ENCODE measurements at places on chromosomes 1 and 21.

- DNase-seq, result no peak
Measured at GRCh38 chr1:94986783-94987182, 59.9 kb upstream of the CNN3 start.

DNA sequence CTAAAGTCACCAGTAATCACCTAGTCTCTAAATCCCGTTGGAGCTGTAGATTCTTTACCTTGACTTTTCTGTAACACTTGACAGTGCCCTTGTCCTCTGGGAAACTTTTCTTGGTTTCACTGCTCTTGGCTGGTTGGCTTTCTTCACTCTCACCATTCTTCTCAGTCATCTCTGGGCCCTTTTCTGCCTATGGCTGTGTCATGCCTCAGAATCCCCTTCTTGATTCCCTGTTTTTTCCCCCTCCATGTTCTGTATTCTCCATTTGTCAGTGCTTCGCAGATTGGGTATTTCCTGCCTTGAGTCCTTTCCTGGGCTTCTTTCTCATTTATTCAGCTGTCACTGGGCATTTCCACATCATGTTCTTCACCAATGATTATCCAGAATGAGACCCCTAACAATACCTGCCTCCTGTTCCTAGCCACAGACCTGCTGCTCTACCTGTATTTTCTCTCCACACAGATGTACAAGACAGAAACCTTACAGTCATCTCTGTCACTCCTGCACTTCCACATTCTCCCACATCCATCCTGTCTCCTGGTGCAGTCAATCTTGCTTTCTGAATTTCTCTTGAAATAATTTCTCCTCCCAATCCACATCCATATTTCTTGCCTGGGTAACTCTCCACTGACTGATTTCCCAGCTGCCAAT lies 14.7 kb downstream of the UCK2 start:
- no peak for DNase-seq

GRCh38 chr21:37886726-37887299 lies 29.4 kb downstream of the KCNJ6 start:
- no peak for DNase-seq

DNA sequence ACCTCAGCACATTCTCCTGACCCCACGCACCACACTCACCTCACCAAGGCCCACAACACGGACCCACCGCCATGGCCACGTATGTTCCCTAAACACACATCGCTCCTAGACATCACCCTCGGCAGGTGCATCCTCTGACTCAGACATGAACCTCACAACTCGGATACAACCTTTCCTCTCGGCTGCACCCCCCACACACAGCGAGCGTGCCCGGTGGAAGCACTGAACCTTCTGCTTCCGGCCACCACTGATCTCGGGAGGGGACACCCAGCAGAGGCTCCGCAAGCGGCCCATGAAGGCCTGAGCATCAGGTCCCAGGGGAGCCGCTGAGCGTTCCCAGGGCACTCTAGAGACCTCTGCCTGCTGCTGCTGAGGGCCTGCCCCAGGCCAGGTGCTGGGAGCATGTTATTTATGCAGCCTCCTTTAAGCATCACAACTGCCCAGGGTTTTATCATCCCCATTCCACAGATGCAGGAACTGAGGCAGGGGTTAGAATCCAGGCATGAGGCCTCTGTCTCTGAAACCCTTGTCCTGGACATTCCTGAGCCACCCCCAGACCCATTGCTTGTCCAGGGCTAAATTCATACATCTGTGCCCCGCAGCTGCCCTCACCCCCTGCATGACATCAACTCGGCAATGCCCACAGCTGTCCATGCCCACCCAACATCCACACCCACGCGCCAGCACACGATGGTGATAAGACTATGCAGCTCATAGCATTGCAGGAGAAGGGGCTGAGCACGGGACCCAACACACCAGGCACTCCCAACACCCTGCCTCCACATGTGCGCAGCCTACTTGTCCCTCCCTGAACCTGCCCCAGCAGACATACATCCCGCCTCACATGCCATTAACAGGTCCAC lies 27.0 kb downstream of the SDC3 start:
- no peak for DNase-seq

DNA sequence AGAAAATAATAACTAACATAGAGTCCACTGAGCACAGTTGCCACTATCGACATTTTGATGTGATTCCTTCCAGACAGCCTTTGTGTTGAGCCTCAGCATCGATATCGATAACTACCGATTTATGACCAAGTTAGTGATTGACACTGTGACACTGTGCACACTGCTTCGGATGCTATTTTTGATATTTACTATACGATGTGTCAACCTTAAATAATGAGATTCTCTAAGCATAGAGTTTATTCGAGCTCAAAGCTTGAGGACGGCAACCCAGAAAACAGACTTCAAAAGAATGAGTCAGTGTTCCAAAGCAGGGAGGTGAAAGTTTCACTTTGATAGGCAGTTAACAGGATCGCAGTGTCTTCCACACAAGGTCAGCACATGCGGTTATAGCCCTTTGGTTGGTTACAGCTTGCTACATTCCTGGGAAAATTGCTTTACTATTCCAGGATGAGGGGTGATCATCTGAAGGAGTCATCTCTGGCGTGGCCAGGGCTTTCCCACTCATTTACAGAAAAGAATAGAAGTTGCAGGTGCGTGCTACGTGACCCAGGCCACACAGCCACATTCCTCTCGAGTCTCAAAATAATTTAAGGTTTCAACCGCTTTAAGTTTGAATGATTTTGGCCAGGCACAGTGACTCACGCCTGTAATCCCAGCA lies 53.6 kb upstream of the EFHD2 start:
- peak; percentile 83 for DNase-seq

DNA sequence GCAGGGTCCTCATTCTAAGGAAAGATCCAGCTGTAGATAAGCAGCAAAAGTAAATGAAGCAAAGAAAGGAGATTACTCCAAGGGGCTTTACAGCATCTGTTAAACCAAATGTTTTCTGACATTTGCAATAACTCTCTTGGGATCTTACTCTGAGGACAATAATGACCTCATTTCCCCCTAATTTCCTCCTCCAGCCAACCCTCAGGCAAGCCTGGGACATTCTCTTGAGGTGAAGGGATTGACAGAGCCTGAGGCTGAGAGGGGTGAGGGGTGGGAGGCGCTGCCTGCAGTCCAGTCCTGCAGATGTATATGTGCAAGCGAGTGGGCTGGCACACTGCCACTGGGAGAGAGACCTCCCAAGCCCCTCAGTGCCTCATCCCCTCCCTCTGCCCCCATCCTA lies 40.5 kb upstream of the NEK2 start:
- DNase-seq, result no peak

GRCh38 chr1:98373056-98373455 lies 288.5 kb upstream of the SNX7 start:
- DNase-seq, result no peak

GRCh38 chr1:52352690-52353089 lies 13.3 kb downstream of the CC2D1B start:
- DNase-seq, result no peak

DNA sequence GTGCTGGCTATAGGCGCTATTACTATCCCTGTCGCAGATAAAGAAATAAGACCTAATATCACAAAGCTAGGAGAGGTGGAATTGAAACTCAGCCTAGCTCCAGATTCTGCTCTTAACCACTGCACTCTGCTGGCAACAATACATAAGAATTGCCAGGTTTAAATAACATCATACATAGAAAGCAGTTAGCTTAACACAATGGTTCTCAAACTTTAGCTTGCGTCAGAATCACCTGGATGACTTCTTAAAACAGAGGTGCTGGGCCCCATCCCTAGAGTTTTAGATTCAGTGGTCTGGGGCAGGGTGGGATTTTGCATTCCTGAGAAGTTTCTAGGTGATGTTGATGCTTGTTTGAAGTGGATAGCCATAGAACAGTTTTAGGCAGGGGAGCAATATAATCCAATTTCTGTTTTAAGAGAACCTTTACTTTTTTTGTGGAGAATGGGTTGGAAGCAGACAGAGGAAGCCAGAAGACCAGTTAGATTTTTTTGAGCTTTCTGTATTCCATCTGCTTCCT lies 1.1 kb upstream of the POMGNT1 start:
- DNase-seq, result no peak

- DNase-seq, result no peak
Measured at GRCh38 chr1:28888915-28889314, 25.5 kb upstream of the EPB41 start.

DNA sequence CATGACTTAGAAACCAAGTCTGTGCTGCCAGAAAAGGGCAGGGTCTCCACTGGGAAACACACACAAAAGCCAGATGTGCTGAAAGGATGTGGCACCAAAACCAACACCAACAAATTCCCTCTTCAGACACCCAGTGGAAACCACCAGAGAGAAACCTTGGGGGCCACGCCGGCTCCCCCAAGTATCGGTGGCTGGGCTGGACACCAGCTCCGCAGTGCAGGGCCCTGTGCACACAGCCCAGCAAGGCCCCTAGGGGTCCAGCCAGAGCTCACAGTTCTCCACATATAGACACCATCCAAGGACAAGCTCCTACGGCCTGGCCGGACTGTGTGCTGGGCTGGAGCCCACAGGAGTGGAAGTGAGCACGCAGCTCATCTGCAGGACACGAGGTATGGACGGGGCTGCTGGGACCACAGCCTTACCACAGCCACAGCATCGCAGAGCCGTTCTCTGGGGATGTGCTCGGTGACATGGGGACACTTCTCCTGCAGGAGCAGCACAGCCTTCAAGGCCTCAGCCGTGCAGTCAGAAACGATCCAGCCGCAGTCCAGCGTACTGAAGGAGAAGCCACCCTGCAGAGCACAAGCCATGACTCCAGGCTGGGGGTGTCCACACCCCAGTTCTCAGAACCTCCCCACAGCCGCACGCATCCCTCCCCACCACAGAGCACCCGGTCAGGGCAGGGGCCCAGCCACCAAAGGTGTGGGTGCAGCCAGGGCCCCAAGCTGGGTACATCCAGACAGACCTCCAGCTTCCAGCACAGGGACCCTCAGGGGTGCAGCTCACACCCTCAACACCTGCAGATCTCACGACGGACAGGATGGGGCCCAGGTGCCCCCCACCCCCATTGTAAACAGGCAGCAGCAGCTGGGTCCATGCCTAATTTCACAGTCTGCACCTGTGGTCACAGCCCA lies 21.3 kb downstream of the LSS start:
- no peak for DNase-seq

DNA sequence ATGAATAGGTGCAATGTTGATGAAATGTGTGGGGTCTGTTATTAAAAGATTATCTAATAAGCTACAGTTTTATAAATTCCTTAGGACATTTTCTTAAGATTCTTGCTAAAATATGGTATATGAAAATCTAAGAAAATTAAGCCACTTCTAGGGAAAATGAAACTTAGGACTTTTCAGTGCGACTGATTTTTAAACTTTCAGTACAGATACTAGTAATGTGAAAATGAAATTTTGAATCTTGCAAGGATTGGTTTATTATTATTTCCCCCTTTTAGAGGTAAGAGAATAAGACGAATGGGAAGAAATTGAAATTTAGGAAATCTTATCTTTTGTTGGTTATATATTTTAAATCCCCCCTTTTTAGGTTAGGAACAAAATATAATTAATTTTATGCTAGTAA lies 16.4 kb downstream of the CAPZA1 start:
- DNase-seq, result no peak

GRCh38 chr1:189662190-189662589 lies 815.5 kb downstream of the BRINP3 start:
- DNase-seq, result no peak

DNA sequence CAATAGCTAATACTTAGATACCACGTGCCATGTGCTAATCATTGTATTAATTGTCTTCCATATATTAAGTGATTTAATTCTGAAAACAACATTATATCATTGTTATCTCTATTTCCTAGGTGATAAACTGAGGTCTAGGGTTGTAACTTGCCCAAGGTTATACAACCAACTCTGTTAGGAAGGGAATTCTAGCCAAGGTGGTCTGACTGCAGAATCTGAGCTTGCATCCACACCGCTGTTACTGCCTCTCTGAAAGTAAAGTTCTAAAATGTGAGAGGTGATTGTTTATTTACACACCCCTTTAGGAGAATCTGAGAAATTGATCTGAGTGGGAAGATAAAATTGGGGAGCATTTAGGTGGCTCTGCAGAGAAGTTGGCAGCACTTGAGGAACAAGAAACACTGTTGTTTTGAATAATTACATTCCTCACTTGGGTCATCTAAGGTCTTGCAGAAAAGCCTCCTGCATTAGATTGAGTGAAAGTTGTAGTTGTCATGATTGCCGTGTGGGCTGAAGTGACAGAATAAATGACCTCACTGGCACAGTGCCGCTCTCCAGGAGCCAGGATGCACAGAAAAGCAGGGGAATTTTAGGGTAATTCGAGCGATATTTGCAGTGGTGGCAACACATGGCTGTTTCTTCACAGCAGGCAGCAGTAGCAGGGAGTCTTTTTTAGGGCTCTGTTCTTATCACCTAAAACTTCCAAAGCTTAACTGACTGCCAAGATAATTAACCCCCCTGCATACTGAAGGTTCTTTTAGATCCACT lies 121.7 kb downstream of the ADGRL4 start:
- no peak for DNase-seq

- DNase-seq, result no peak
Measured at GRCh38 chr1:3158347-3158746, 89.3 kb downstream of the PRDM16 start.

DNA sequence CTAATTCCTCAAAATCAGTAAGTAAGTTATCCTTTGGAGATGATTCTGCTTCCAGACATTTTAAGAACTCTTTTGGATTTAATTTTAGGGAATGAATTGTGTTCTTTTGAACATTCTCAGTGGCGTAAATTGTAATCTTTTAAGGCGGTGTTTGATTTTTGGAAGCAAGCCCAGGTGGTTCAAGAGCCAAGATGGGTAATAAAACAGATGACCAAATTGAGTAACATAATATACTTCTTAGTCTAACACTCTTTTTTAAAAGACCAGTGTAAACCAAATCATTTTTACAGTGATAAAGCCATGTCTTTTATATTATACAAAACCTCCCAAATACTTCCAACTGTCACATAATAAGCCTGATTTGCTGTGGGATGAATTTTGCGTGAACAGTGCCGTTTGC lies 133.8 kb downstream of the LRRC40 start:
- peak; percentile 22 for DNase-seq

GRCh38 chr1:13604176-13604575 lies 20.5 kb downstream of the PDPN start:
- DNase-seq, result no peak

GRCh38 chr1:52599236-52599635 lies 2.9 kb upstream of the GPX7 start:
- no peak for DNase-seq

GRCh38 chr21:43858806-43859648 lies 6.0 kb upstream of the AGPAT3 start:
- no peak for DNase-seq

- DNase-seq, result no peak
Measured at GRCh38 chr1:245773344-245773743, 618.6 kb downstream of the KIF26B start.

GRCh38 chr1:233233508-233234040 lies 62.0 kb downstream of the PCNX2 start:
- DNase-seq, result peak; percentile 57

DNA sequence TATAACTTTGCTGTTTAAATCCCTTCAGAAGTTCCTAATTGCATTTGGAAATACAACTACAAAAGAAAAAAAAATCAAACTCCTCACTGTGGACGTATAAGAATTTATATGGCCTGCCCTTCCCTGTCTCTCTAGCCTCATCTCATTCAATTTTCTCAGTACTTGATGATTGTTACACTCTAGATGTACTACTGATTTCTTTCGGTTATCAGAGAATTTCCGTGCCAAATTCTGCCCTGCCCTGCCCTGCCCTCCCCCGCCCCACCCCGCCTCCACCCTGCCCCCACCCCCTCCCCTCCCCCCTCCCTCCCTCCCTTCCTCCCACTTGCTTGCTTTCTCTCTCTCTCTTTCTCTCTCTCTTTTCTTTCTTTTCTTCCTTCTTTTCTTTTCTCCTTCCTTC lies 71.7 kb upstream of the MPC2 start:
- DNase-seq, result no peak
